ENCODE measurements at places on chromosomes 3 and 15.

GRCh38 chr3:54746722-54747121 is 181.1 kb downstream of the LRTM1 start:
- no peak overlapping the region for H3K27ac ChIP-seq
- no peak overlapping the region for H3K4me3 ChIP-seq
- no peaks in the 10 kb centered on the region for H3K27me3 ChIP-seq
- no peaks in the 10 kb centered on the region for H3K36me3 ChIP-seq

DNA sequence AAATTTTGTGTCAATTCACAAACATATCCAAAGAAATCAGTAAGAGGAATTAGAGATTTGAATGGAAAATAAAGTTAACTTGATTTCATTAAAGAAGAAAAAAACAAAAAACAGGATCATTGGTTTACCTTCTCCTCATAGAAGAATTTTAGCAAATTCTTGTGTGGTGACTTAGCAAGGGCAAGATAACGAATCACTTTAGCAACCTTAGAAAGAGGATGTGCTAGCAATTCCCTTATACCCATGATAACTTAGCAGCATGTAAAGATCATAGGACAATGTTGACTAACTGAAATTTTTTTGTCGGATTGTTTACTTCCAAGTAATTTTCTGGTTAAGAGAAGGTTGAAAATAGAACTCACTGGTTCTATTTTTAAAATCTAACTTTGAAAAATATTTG is 609.3 kb downstream of the GBE1 start:
- no peaks in the 10 kb centered on the region for H3K27me3 ChIP-seq
- DNase-seq: no peak
- no peak overlapping the region for H3K27ac ChIP-seq
- H3K4me3 ChIP-seq: no peak overlapping the region
- no peaks in the 10 kb centered on the region for H3K36me3 ChIP-seq

DNA sequence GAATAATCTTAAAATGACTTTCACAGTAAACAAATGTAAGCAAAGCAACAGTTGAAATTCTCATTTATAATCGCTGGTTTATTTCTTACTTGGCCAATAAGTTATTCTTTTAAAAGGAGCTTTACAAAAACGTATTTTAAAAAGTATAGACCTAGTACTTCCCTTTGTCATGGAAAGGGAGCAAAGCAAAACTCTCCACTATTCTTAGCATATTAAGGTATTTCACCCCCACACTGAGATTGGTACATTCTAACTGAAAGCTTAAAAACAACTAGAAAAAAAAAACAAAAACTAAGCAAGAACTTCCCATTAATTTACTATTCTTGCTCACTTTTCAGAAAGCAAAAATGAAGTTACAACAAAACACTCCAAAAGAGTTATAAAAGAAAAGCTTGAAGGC is 1.5 kb downstream of the ATG3 start:
- H3K4me1 ChIP-seq: peaks cover 22% of the 10 kb centered on the region
- no peak for DNase-seq
- no peaks in the 10 kb centered on the region for H3K36me3 ChIP-seq
- H3K4me3 ChIP-seq: peak overlapping the region; percentile 78

DNA sequence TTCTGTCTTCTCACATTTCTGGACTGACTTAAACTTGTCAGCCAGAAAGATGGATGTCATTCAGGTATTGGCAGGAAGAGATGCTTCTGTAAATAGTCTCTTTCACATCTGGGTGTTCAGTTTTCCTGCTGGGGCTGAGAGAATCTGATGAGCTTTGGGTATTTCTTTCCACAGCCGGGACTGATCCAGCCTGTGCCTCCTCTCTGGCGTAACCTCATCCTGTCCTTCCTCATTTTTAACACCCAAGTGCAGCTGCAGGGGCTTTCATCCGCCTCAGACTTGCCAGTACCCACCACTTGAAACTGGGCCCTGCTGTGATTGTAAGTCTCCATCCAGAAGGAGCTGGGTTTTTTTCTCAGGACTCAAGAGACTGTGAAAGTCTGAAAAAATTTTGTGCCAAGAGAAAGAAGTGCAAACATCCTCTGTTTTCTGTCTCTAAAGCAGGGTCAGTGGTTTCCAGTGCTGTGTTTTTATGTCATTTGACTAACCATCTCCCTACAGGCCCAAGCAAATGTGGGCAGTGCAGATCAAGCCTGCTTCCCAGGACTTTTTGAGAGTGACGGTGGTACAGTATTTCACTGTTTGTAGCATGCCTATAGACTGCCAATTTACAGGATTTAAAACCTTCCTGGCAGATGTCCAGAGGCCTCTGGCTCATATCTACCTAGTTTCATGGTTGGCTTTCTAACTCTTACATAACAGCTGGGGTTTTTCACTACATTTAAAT is 342.7 kb downstream of the PTPRG start:
- no peak for DNase-seq
- no peaks in the 10 kb centered on the region for H3K36me3 ChIP-seq
- no peaks in the 10 kb centered on the region for H3K4me1 ChIP-seq
- no peaks in the 10 kb centered on the region for H3K27me3 ChIP-seq

DNA sequence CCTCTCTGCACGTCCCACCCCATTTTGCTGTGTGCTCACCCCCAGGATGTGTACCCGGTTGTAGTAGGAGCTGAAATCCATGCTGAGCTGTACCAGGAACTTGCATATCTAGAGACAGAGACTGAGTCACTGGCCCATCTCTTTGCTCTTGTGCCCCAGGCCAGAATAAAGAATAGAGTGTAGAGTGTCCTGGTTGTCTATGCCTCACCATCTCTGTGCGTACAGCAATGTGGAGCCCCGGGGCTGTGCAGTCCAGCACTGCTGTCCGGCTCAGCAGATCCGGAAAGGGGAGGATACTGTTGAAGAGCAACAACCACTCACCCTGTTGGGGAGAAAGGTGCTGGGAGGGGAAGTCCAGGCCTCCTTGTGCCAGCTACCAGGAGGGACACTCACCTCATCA is 2.6 kb downstream of the DALRD3 start:
- no peak overlapping the region for H3K27ac ChIP-seq
- no peaks in the 10 kb centered on the region for H3K27me3 ChIP-seq
- H3K4me1 ChIP-seq: peaks cover 26% of the 10 kb centered on the region
- H3K36me3 ChIP-seq: peaks cover 23% of the 10 kb centered on the region

DNA sequence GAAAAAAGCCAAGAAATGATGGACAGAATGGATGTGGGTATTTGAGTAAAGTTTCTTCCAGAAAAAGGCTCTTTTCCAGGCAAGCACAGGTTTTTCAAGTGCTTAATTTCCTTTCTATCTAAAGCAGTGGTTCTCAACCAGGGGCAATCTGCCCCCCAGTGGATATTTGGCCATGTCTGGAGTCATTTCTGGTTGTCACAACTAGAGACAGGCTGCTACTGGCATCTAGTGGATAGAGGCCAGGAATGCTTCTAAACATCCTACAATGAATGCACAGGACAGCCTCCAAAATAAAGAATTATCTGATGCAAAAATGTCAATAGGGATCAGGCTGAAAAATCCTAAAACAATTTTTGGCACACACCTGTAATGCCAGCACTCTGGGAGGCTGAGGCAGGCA is 23.9 kb downstream of the SEC22C start:
- DNase-seq: no peak
- no peaks in the 10 kb centered on the region for H3K27me3 ChIP-seq
- H3K4me3 ChIP-seq: no peak overlapping the region
- no peaks in the 10 kb centered on the region for H3K4me1 ChIP-seq
- peaks cover 23% of the 10 kb centered on the region for H3K36me3 ChIP-seq

GRCh38 chr3:99846477-99847160 is 29.0 kb downstream of the CMSS1 start:
- H3K4me1 ChIP-seq: peaks cover 42% of the 10 kb centered on the region
- DNase-seq: no peak
- H3K4me3 ChIP-seq: no peak overlapping the region
- no peaks in the 10 kb centered on the region for H3K36me3 ChIP-seq

DNA sequence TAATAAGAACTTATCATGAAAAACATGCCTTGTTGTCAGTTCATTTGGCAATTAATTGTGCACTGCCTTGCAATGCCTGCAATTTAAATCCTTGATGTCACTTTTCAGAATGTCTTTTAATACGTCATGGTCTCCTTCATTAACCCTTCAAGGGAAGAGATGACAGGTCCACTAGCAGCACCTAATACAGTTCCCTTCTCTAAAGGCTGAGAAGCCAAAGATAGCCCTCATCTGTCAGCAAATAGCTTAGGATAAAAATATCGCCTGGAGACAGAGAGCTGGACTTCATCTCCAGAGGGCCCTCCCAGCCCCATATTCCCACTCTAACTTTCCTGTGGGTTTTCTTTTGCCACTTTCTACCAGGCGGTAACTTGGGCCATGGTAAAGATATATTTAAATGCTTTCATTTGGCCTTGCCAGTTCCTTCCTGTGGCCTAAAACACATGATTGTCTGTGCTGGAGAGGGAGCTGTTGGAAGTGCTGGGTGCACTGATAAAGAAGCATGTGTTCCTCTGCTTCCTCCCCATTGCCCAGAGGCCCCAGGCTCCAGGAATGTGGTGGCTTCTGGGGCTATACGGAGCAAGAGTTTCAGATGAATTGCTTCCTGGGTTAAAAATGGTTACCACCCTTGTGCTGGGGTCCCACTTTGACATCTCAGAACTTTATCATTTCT is 76.3 kb upstream of the UMPS start:
- peaks cover 84% of the 10 kb centered on the region for H3K36me3 ChIP-seq
- no peak overlapping the region for H3K27ac ChIP-seq
- DNase-seq: no peak
- H3K27me3 ChIP-seq: no peaks in the 10 kb centered on the region

Measured in esophagus squamous epithelium (tissue), 5 donors.